Karpas-422 (cell line): ENCODE measurements at places on chromosomes 2 and 18.

GRCh38 chr2:101277111-101277510 lies 24.4 kb downstream of the CNOT11 start:
- no peak for DNase-seq

GRCh38 chr2:40097691-40098385 lies 318.8 kb upstream of the THUMPD2 start:
- DNase-seq: no peak

- no peak for DNase-seq
Measured at GRCh38 chr2:141455877-141456276, 674.9 kb downstream of the LRP1B start.

- DNase-seq: no peak
Measured at GRCh38 chr2:59726228-59727120, 827.0 kb downstream of the BCL11A start.

DNA sequence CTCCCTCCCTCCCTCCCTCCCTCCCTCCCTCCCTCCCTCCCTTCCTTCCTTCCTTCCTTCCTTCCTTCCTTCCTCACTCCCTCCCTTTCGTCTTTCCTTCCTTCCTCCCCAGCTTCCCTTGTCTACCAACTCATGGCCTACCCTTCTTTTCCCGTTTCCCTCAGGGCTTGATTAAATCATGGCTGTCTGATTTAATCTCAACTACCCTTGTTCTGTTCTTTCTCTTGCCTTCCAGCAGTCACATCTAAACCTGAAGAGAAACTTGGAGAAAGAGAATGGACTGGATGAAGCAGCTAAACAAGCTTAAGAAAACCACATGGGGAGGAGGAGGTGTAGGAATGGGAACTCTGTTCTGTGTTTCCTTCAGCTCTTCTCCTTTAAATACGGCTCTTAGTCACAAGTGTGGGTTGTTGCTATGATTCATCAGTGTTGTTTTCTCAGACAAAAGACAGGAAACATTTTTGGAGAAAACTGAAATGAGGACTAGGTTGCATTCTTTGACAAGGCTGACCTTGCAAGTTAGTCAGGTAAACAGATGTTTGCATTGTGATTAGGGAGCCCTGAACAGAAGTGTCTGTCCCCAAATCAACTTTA lies 177.9 kb downstream of the LRRTM1 start:
- DNase-seq: no peak

- DNase-seq: no peak
Measured at GRCh38 chr2:207734264-207734635, 22.8 kb downstream of the CCNYL1 start.
